Pancreas (tissue), 10 donors: ENCODE measurements at places on chromosomes 6 and 20. TPM values are rescaled to one million over a fixed set of nuclear protein-coding genes. Genes with fewer than 3 reads are reported as not detected.

The KIAA0408 gene
- total RNA-seq = 0.14 TPM

The JPH2 gene
- 0.29 TPM for total RNA-seq

The COL9A1 gene
- 0.09 TPM for total RNA-seq

The ACTL10 gene
- 3.1 TPM for total RNA-seq

The GRM1 gene
- 0.04 TPM for total RNA-seq

The WFDC2 gene
- total RNA-seq = 5.3 TPM

The ZNF133 gene
- total RNA-seq = 6.6 TPM

The BTN1A1 gene
- not detected for total RNA-seq

The KHDRBS2 gene
- total RNA-seq = not detected

The ARMC12 gene
- total RNA-seq = 0.12 TPM

The PRL gene
- not detected for total RNA-seq
